ENCODE measurements at places on chromosomes 2 and 18. TPM values are rescaled to one million over a fixed set of nuclear protein-coding genes. Genes with fewer than 3 reads are reported as not detected.

The NDC80 gene
- 46.0 TPM for total RNA-seq

The TFPI gene
- total RNA-seq: 29.1 TPM

The CCDC68 gene
- 6.6 TPM for total RNA-seq

The C1QL2 gene
- not detected for total RNA-seq

- H3K27me3 ChIP-seq: no peaks in the 10 kb centered on the region
- H3K4me3 ChIP-seq: peak overlapping the region; percentile 46
- peaks cover 93% of the 10 kb centered on the region for H3K4me1 ChIP-seq
- H3K36me3 ChIP-seq: no peaks in the 10 kb centered on the region
- peak overlapping the region; percentile 81 for H3K27ac ChIP-seq
- no peak for DNase-seq
Observed at GRCh38 chr2:239268549-239268948, 132.3 kb downstream of the HDAC4 start.

GRCh38 chr2:152047824-152048471 lies 50.9 kb downstream of the CACNB4 start:
- no peak for DNase-seq
- no peaks in the 10 kb centered on the region for H3K4me1 ChIP-seq
- H3K27me3 ChIP-seq: no peaks in the 10 kb centered on the region
- H3K27ac ChIP-seq: no peak overlapping the region
- H3K36me3 ChIP-seq: no peaks in the 10 kb centered on the region

DNA sequence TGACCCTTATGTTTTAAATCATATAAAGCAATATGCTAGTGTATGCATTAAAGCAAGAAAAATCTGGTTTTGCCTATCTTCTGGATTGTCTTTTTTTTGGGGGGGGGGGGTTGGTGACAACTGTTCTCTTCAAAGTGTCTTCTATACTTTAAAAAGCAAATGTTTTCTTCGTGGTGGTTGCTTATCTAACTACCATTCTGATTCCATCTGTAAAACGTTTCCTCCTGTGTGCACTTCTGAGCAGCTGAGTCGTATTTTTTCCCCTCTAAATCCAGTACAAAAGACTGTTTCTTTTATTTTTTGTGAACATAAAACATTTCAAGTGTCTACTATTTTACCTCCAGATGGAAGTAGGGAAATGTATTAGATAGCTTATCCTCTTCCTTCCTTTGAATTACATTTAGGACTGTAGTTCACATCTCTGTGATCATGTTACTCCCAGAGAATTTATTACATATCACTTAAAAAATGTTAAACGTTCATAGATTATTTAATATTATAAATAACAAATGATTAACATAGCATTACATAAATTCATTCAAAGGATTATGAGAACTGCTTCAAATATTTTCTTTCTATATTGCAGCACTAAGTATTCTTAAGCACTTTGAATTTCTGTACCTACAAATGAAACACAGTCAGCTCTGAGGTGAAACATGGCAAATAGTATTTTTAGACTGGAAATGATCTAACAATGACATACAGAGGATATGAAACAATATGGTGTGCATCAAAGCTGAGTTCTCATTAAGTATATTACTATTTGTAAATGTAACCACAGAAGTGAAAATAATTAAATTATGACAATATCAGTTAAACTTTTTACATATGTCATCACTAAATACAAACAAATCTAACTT lies 56.4 kb downstream of the SCN3A start:
- H3K4me3 ChIP-seq: no peak overlapping the region
- H3K27me3 ChIP-seq: peaks cover 31% of the 10 kb centered on the region

DNA sequence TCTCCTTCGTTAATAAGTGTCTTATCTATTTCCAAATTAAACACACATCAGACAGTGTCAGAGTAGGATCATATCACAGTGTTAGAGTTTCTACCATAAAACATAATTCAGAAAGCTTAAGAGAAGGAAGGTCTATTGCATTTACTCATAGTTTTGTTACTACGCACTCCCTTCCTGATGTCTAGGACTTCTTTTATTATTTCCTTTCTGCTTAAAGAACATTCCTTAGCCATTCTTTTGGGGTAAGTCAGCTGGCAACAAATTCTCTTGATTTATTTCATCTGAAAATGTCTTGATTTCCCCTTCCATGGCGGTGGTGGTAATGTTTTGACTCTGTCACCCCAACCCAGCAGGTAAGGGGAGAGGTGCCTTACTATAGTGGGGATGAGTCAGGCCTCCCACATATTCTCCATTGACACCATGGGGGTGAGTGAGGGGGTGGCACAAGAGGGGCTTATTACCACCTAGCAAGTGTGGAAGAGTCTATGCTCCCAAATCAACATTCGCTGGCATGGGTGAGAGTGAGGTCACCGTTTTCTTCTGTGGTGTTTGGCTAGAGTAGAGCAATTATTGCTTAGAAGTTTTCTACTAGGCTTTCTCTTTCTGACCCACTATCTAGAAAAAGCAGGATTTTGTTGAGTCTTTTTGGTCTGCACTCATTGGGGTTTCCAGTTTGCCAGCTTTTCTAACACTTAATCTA lies 29.9 kb downstream of the ABCB11 start:
- H3K27me3 ChIP-seq: no peaks in the 10 kb centered on the region
- H3K4me3 ChIP-seq: no peak overlapping the region
- no peaks in the 10 kb centered on the region for H3K36me3 ChIP-seq
- H3K27ac ChIP-seq: no peak overlapping the region
- no peak for DNase-seq
- no peaks in the 10 kb centered on the region for H3K4me1 ChIP-seq

DNA sequence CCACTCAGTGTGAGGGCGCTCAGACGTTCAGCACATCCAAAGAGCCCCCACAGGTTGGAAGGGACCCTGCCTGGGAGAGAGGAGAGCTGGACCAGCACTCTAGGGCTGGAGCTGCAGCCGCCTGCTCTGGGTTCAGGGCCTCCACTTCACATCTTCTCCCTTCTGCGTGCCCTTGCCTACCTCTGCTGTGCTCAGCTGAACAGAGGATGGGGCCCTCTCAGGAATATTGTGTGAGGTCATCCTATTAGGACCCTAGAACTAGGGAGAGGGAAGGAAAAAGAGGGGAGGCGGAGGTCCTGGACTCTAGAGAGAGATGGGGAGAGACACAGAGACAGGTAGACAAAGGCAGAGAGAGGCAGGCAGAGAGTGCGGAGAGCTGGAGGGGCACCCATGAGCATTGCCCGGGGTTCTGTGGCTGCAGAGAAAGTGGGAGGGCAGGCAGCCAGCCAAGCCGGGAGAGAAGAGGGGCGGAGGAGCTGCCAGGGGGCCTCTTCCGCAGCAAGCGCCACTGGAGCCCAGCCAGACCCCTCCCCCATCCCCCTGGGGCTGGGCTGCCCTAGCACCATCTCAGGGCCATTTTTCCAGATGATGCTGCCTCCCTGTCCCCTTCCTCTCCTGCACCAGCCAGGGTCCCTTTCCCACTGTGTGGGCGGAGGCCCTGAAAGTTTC lies 8.3 kb upstream of the TNS1 start:
- H3K27me3 ChIP-seq: no peaks in the 10 kb centered on the region
- peaks cover 15% of the 10 kb centered on the region for H3K4me1 ChIP-seq
- H3K27ac ChIP-seq: no peak overlapping the region
- H3K36me3 ChIP-seq: no peaks in the 10 kb centered on the region

DNA sequence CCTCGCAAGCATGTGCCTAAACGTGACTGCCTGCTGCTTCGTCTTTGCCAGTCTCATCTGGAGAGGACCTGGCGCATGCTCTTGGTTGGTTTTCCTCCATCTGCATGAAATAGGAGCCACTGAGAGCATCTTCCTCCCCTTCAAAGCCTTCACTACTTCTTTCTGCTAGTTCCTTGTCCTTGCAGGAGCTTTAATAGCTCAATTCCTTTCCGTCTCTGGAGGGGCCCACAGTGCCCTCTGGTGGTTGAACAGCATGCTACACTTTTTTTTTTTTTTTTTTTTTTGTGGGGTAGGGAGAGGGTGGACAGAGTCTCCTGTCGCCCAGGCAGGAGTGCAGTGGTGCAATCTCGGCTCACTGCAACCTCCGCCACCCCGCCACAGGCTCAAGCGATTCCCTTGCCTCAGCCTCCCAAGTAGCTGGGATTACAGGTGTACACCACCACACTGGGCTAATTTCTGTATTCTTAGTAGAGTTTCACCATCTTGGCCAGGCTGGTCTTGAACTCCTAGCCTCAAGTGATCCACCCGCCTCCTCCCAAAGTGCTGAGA lies 59.6 kb downstream of the SP110 start:
- H3K27me3 ChIP-seq: no peaks in the 10 kb centered on the region
- H3K27ac ChIP-seq: no peak overlapping the region
- no peaks in the 10 kb centered on the region for H3K36me3 ChIP-seq
- no peaks in the 10 kb centered on the region for H3K4me1 ChIP-seq
- no peak overlapping the region for H3K4me3 ChIP-seq

- no peak overlapping the region for H3K4me3 ChIP-seq
- DNase-seq: no peak
- no peaks in the 10 kb centered on the region for H3K36me3 ChIP-seq
- H3K27ac ChIP-seq: no peak overlapping the region
- H3K4me1 ChIP-seq: no peaks in the 10 kb centered on the region
Observed at GRCh38 chr2:42651057-42651456, 82.6 kb downstream of the MTA3 start.

GRCh38 chr2:218895326-218895725 lies 14.7 kb downstream of the WNT10A start:
- peak overlapping the region; percentile 92 for H3K27ac ChIP-seq
- DNase-seq: no peak
- H3K27me3 ChIP-seq: no peaks in the 10 kb centered on the region
- H3K4me1 ChIP-seq: peaks cover 78% of the 10 kb centered on the region
- H3K4me3 ChIP-seq: peak overlapping the region; percentile 76

DNA sequence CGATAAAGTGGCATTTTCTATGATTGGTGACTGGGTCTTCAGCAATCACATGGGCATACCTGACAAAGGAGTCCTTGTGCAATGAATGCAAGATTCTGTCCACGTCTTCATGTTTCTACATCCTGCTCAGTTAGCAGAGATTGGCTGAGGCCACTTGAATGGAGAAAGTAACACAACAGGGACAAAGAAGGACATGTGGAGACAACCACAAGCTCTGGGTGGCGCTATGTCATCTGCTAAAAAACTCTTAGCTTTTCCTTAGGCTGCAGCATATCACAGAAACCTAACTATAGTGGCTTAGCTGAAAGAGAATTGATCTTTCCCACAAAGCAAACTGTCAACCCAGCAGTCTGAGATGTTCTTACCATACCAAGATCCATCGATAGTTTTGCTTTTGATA lies 1109.7 kb downstream of the SOCS6 start:
- no peak overlapping the region for H3K4me3 ChIP-seq
- H3K27me3 ChIP-seq: no peaks in the 10 kb centered on the region
- H3K36me3 ChIP-seq: no peaks in the 10 kb centered on the region
- no peak for DNase-seq
- H3K27ac ChIP-seq: no peak overlapping the region
- no peaks in the 10 kb centered on the region for H3K4me1 ChIP-seq

DNA sequence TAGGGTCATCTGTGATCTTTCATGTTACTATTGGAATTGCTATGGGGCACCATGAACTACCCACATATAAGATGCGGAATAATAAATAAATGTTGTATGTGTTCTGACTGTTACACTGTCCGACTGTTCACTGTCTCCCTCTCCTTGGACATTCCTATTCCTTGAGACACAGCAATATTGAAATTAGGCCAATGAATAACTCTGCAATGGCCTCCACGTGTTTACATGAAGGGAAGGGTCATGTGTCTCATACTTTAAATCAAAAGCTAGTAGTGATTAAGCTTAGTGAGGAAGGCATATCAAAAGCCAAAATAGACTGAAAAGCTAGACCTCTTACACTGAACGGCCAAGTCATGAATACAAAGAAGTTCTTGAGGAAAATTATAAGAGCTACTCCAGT lies 751.3 kb downstream of the SOCS6 start:
- H3K36me3 ChIP-seq: no peaks in the 10 kb centered on the region
- H3K27ac ChIP-seq: no peak overlapping the region
- no peaks in the 10 kb centered on the region for H3K27me3 ChIP-seq
- DNase-seq: no peak
- no peaks in the 10 kb centered on the region for H3K4me1 ChIP-seq

- H3K4me1 ChIP-seq: no peaks in the 10 kb centered on the region
- no peaks in the 10 kb centered on the region for H3K36me3 ChIP-seq
- DNase-seq: no peak
- H3K27me3 ChIP-seq: no peaks in the 10 kb centered on the region
- no peak overlapping the region for H3K4me3 ChIP-seq
Observed at GRCh38 chr18:9243029-9243428, 91.5 kb upstream of the TWSG1 start.

DNA sequence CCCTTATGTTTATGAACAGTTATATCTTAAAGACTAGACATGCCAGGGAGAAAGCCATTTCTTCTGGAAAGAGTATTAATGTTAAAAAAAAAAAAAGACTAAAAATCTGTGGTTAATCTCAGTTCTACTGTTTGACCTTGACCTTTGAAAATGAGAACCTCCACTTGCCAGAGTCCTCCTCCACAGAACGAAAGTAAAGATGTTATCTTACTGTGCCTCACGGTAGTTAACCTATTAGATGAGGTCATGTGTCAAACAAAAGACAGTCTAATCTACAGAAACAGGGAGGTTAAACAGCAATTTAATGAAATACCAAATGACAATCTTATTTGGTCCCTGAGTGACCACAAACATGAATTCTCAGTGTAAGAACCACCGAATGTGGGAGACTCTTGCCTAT lies 51.2 kb downstream of the SLC14A2 start:
- H3K27me3 ChIP-seq: no peaks in the 10 kb centered on the region
- no peak for DNase-seq
- H3K4me3 ChIP-seq: no peak overlapping the region
- no peak overlapping the region for H3K27ac ChIP-seq

DNA sequence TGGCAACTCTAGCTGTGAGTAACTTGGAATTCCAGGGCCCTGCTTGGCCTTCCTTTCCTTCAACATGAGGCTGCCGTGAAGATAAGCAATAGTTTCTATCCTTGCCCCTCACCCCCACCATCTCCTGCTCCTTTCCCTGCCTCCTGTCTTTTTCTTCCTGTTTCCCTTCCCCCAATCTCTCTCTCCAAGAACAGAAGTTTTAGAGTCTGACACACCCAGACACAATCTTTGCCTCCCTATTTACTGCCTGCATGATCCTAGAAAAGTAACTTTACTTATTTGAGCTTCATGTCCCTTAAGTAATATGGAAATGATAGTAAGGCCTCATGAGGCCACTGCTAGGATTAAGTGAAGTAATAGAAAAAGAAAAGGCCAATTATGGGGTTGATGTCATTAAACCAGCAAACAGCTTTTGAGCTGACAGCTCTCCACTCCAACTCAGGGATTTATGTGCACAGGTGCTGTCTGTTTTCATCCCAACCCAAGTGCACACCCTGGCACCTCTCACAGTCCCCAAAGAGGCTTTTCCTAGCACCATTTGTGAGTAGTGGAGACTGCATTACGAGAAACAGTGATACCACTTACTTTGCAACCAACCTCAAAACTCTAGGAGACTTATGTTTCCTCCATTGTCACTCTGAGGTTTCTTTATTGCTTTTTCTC lies 123.7 kb upstream of the SIX3 start:
- no peaks in the 10 kb centered on the region for H3K36me3 ChIP-seq
- no peak overlapping the region for H3K4me3 ChIP-seq
- DNase-seq: no peak
- H3K27me3 ChIP-seq: peaks cover 23% of the 10 kb centered on the region

DNA sequence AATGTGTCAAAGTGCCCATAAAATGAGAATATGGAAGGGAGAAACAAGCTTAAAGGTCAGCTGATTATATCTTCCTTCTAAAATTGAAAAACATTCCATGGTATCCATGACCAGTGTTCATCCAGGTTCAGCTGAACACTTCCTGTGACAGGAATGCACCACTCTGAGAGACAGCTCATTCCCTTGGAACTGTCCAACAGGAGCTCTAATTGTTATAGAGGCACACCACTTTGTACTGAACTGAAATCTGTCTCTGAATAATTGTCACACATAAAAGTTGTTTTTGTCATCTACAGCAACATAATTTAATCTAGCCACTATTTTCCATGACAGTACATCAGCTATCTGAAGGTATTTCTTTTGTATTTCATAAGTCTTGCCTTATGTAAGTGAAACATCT lies 195.9 kb upstream of the ZNF804A start:
- no peak overlapping the region for H3K4me3 ChIP-seq
- DNase-seq: no peak
- no peaks in the 10 kb centered on the region for H3K4me1 ChIP-seq
- no peaks in the 10 kb centered on the region for H3K36me3 ChIP-seq
- no peaks in the 10 kb centered on the region for H3K27me3 ChIP-seq
